Hippocampal formation (tissue), 2 donors: ENCODE measurements at places on chromosomes 6 and 20.

GRCh38 chr6:125789167-125789566 is 1.6 kb upstream of the NCOA7 start:
- no peak for DNase-seq

DNA sequence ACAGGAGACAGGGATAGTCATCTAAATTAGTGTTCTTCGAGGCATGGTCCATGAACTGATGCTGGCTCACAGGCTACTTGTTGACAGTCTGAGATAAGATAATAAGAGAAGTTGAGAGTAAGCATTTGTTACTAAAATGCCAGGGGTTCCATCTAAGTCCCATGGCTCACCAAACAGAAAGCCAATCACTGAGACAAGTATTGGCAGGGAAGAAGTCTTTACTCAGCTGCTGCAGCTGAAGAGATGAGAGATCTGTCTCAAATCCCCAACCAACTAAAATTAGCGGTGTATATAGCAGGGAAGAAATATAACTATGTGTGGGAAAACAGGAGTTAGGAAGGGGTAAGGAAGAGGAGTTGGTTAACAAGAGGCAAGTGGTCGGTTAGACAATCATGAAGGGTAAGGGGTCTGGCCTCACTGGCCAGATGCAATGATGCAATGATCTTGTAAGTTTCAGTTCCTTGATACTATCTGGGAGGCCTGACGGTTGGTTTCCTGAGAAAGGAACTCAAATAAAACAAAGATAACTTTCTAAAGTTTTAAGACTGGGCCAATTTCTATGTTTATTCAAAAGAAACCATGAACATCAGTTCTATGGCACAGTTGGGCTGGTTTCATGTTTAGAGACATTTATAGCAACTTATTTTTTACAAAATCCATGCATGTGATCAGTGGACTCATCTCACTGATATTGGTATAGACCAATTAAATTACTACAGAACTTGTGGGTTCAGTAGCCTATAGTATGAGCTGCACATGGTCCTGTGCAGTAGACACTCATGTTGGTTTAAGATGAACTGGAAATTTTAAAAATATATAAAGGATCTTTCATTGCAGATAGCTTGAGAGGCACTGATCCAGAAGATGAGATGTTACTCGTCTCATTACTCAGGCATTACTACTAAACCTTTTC is 9.9 kb upstream of the HEBP2 start:
- no peak for DNase-seq

DNA sequence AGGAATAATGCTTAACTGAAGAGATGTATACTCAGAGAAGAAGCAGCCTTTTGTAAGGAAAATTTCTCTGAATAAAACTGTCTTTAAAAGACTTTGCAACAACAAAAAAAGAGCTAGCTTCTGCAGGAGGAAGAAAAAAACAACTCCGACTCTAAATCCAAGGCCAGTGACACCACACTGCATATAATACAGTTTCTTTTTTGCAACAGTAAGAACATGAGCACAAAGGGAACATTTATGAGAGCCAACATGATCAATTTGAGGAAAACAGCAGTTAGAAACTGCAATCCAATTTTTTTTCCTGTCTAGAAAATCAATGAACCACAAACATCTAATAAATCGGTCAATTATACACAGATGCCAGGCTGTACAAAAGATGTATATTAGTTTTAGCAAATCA is 42.9 kb upstream of the UST start:
- DNase-seq = no peak

DNA sequence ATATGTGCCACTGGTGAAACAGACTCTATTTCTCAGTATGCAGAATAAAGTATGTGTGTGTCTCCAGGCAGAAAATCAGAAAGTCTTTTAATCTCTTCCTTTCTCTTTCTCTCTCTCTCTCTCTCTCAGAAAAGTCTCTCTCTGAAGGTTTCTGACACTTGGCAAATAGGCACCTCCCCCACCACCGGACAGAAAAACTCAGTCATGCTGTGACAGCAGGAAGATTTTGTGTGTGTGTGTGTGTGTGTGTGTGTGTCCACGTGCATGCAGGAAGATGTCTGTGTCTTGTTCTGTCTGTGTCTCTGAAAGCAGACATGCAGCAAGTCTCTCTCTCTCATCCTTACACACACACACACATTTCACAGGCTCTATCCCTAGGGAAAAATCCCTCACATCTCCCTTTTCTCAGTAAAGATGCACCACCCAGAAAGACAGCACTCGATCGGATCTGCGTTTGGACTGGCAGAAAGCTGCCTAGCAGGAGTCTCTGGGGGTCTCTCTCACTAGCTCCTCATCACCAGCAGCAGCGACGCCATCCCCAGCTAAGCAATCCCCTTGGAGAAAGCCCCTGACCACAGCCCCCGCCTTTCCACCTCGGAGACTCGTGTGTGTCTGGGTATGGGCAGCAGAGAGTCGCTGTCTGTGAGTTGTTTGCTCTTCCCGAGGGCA is 98.3 kb downstream of the EDN3 start:
- no peak for DNase-seq

DNA sequence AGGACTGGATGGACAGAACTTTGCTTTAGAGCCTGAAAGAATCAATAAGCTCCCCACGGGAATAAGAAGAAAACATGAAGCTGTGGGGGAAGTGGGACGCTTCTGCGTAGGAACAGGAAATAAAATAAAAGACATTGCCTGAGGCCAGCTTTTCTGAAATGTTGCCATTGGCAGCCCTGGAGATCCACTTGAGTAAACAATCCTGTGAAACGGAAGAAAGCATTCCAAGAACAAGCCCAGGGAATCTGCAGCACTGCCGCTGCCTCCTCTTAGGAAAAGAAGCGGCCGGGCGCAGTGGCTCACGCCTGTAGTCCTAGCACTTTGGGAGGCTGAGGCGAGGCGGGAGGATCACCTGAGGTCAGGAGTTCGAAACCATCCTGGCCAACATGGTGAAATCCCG is 182.3 kb upstream of the RALGAPA2 start:
- DNase-seq = no peak

GRCh38 chr20:42164121-42164890 is 546.1 kb upstream of the CHD6 start:
- DNase-seq = no peak

DNA sequence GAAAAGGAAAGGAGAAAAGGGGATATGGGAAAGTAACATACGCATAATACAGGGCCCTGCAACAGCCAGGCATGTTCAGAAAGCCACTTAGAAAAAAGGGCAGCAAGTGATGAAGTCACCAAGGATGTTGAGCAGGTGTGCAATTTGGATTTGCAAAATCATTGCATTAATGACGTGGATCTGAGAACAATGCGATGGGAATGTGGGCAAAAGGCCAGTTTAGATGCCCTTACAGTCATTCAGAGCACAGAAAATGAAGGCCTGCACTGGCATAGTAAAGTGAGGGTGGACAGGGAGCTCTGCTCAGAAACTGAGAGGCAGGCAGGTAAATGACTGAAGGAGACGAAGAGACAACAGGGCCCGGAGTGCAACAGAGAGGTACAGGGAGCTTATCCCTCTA is 123.7 kb upstream of the NHSL1 start:
- DNase-seq = no peak

GRCh38 chr20:58693226-58694006 is 816 bp downstream of the NPEPL1 start:
- DNase-seq = no peak

GRCh38 chr6:37624606-37625574 is 72.8 kb downstream of the MDGA1 start:
- no peak for DNase-seq

DNA sequence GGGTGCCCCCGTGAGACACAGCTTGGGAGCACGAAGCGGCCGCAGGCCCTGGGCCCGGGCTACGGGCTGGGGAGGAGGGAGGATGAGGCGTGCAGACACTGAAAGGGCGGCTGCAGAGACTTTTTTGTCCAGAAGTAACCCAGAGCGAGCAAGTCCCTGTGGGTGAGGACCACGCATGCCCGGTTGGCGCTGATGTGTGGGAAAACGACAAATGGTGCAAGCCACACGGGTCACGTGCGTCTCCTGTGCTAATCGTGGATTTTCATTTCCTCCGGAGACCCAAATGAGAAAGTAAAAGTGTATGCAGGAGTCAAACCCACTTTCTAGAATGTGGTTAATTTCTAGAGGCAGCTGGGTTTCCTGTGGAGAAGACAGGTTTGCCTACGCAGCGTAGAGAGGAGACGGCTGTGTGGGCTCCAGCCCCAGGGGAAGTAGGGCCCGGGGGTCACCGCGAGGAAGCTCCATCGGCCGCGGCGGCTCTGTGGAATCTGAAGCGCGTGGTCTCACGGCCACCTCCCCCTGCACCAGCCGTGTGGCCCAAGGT is 19.0 kb downstream of the DLL1 start:
- no peak for DNase-seq

DNA sequence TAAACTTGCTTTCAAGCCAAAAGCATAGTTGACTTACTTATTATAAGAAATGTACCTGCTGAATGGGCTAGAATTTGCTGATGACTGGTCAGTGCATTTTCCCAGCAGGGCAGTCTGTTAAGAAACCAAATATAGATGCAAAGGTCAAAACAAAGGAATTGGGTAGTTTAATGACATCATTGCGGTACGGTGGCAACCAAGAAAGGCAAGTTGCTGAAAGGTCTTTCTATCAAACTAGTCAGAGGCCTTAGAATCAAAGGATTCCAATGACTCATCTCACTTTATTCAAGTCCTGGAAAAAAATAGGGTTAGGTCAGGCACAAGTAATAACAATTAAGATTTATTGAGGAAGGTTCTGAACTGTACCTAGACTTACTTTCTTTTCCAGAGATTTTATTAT is 76.4 kb downstream of the KIZ start:
- no peak for DNase-seq

- peak; percentile 75 for DNase-seq
Measured at GRCh38 chr6:138161338-138162110, at the start of gene ARFGEF3. ARFGEF3 (plus strand) TSS chr6:138161939; CDS start chr6:138162087, 148 bp downstream.

- DNase-seq = no peak
Measured at GRCh38 chr6:40799296-40800140, 212.4 kb upstream of the LRFN2 start.

DNA sequence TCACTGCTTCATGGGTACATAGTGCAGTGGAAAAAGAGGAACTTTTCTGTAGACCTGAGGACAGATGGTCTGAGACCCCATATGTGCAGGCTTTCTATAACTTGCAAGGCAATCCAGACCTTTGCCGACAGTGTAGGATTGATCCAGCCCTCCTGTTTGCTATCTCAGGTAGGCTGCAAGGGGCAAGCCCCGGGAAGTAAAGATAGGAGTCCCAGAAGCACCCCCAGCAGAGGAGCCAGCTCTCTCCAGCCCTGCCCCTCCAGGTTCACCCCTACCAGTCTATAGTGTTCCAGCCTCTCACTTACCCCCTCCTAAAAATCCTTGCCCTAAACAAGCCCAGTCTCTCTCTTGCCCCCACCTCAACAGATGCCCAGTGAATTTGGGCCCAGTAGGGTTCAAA is 96.2 kb downstream of the FAXC start:
- DNase-seq = no peak

- no peak for DNase-seq
Measured at GRCh38 chr20:59817406-59817805, 116.0 kb downstream of the SYCP2 start.

GRCh38 chr6:3825851-3826581 is 23.2 kb upstream of the FAM50B start:
- peak; percentile 57 for DNase-seq

DNA sequence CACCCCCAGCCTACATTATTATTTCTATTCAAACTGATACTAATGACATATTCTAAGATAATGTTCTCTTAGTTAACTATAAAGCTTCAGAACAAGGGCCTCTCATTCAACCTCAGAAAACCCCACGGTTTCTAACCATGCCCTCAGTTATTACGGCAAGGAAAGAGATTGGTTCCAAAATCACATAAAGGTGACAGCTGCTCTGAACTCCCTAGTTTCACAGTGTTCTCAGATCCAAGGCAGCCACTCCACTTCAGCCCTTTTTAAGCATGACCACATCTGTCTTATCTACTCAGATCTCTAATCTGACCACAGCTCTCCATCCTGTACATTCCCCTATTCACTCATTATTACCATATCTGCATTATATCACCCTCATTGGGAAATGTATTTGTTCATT is 98.8 kb upstream of the CEP85L start:
- DNase-seq = no peak

DNA sequence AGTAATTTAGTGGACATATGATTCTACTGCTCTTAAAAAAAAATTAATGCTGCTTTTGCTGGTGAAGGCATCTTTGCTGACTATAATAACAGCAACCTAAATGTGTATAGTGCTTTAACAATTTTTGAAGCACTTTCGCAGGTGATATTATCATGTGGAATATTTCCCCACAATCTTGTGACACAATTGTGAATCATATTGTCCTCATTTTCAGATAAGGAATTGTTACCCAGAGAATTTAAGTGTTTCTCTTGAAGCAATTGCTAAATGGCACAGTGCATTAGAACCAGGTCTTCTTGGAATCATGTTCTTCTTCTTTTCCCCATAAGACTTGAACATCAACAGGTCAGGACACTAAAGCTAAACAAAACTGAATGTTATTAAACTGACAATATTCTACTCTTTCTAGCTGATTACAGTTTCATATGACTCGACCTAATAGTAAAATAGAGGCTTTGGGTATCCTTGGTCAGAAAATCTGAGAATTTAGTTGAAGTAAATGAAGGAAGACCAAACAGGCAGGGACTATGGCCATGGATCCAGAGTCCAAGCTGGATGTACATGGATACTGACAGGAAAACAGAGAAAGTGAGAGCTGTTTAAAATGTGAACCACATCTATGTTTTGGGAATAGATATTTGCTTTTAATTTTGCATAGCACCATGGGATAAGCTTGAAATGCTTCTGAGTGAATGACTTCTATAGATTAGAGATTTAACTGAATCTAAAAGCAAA is 121.8 kb upstream of the SLC35B3 start:
- no peak for DNase-seq

DNA sequence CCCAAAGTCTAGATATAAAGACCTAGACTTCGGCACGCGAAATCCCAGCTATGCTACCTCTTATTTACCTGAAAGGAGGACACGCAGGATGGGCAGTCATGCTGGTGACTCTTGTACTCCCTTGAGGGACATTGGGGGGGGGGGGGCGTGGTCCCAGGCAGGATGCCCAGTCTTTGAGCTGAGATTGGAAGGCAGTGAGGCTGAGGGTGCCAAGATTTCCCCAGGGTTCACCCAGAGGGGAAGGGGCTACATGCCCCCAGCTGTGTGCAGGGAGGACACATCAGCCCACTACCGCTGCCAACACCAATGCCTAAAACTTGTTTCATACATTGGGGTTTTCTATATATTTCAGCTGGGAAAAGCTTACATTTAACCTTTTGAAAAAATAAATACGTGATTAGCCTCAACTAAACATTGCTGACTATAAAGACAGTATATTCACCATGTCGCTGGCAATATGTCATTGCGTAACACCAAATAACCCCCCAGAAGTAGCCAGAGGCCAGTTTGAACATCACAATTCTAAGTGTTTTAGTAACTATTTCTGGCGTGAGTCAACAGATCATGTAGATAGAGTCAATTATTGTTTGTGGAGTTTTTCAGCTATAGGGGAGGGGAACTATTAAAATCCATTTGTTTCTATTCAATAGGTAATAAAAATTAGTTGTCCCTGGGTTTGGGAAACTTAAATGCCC is 21.6 kb downstream of the MGME1 start:
- DNase-seq = no peak
